Stimulated activated CD4-positive, alpha-beta T cell treated with anti-CD3 and anti-CD28 coated beads, TNF-alpha, amount 100 ng/mL, for 48 hours (primary cell): ENCODE measurements at places on chromosomes 2 and 18.

DNA sequence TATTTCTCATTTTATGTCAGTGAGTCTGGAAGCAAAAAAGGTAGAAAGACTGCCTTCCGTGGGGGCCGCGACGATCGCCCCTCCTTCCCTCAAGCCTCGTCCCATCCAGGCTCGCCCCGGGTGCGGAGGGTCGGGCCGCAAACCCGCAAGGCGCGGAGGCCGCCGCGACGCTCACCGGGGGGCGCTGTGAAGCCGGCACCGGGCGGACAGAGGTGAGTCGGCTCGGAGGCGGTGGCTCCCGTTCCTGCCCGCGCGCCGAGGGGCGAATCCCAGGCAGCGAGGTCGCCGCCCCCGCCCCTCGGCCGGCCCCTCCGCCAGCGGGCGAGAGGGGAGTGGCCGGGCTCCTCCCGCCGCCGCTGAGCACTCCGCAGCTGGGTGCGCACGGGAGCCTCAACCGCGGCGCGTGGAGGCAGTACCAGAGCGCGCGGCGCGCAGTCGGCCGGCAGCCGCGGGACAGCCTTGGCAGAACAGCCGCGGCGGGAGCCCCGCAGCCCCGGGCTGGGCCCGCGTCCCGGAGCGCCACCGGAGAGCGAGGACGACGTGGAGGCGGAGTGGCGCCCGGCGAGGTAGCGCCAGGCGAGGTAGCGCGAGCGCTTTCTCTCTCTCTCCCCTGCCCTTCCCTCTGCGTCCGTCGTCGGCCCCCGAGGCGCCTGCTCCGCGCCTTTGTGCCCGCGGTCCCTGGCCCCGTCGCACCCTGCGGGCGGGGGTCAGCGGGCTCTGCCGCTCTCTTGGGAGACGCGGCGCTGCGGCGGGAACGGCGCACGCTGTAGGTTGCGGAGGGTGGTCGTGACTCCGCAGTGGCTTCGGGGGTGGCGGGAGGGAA is at the start of gene MYO1B:
Gene MYO1B, plus strand, starts transcription at position 359 of the 823 bp plus-strand sequence. CDS start 31,492 bp downstream, outside the sequence.
- peak; percentile 54 for DNase-seq

- DNase-seq, result no peak
Measured at GRCh38 chr2:237330541-237330940, 83.4 kb downstream of the COL6A3 start.

DNA sequence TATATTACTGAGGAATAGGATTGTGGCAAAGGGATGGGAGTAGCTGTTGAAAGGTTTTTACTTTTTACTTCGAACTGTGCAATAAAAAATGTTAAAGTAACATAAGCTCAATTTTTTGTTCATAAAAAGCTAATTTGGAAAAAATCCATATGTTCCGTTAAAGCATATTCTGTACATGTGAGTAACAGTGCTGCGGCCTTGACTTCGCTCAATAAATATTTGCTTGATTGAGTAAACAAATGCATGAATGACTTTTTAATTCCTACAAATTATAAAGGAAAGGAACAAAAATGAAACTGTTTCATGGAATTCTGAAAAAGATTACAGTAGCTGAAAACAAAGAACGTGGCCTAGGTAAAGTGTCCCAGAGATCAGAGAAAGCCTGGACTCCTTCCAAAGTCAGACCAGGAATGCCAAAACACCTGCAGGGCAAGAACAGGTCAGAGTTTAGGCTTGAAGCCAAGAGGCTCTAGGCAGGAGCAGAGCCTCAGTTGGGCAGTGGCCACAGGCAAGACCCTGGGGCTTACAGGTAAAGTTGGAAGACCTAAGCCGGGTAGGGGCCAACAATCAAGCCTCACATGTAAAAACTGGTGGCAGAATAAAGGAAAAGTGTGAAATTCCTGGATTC is 44.3 kb upstream of the FIGN start:
- DNase-seq, result no peak

DNA sequence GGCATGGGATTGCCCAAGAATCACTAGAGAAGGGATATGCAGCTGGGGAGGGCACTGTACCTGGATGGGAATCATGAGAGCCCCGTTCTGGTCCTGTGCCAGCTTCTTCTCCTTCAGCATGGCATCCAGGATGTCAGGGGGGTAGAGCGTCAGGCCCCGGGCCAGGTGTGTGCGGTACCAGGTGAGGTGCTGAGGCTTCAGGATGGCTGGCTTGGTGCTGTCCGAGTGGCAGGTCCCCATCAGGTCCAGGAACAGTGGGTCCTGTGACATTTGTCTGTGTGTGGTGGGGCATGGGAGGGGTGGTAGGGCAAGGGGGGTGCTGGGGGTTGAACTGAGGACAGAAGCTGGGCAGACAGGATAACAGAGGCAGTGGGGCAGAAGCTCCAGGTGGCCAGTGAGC is 13.2 kb downstream of the CFAP65 start:
- no peak for DNase-seq

- DNase-seq, result no peak
Measured at GRCh38 chr2:27929916-27930486, 39.5 kb downstream of the BABAM2 start.

GRCh38 chr2:187593098-187593497 is 38.9 kb upstream of the TFPI start:
- DNase-seq, result no peak

GRCh38 chr2:195473862-195474261 is 183.2 kb upstream of the SLC39A10 start:
- no peak for DNase-seq

DNA sequence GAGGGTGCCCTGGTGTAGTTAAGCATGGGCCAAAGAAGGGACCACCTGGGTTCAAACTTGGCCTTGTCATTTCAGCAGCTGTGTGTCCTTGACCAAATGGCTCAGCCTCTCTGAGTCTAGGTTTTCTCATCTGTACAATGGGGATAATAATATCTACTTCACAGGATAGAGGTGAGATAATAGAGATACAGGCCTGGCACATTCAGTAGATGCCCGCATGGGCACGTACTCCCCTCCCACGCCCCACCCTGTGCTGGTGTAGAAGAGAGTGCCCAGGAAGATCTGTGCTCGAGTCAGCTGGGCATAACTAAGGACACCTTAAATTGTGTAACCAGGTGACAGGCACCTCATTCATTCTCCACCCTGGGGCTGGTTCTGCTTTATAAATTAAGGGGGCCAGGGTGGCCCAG is 8.4 kb upstream of the TMEM185B start:
- no peak for DNase-seq

GRCh38 chr2:201986463-201986735 is 47.3 kb upstream of the FZD7 start:
- no peak for DNase-seq

- DNase-seq, result no peak
Measured at GRCh38 chr2:144774809-144775208, 254.9 kb upstream of the ZEB2 start.

- DNase-seq, result no peak
Measured at GRCh38 chr2:228426502-228427216, 245.2 kb upstream of the SPHKAP start.

GRCh38 chr18:47501946-47502345 is 250.5 kb upstream of the SKOR2 start:
- DNase-seq, result no peak

DNA sequence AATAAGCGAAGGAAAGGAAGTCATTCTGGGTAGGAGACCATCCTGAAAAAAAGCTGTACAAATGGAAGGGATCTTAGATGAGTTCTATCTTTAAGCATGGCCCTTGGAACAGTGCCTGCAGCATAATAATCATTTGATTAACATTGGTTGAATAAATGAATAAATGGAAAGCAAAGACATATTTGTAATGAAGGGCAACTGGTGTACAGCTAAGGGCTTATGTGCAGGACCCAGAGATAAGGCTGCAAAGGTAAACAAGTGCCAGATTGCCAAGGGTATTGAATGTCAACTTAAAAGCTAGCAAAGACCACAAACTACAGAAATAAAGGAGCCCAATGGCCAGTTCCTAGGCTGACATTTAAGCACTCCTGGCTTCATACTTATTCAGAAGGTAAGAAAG is 19.4 kb downstream of the IMMT start:
- no peak for DNase-seq

GRCh38 chr2:37623971-37624900 is 47.2 kb downstream of the CDC42EP3 start:
- DNase-seq, result no peak

DNA sequence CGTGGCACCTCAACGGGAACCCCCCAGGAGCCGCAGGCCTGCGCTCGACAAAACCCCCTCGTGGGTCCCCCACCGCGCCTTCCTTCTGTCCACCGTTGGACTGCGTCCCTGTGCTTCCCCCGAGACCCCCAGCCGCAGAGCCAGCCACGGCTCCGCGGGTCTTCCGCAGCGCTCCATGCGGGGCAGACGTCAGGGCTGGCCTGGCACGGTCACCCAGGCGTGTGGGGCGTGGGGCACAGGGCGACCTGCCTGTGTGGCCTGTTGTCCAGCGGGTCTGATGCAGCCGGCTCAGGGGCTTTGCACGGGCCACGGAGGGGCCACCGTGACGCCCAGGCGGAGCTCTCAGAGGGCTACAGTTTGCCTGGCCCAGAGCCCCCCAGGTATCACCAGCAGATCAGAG is 11.0 kb downstream of the NFATC1 start:
- DNase-seq, result no peak

- DNase-seq, result no peak
Measured at GRCh38 chr18:4130734-4131719, 324.1 kb downstream of the DLGAP1 start.

- DNase-seq, result no peak
Measured at GRCh38 chr2:120958623-120959366, 223.1 kb downstream of the GLI2 start.

GRCh38 chr2:187546762-187547333 is 7.4 kb downstream of the TFPI start:
- no peak for DNase-seq

DNA sequence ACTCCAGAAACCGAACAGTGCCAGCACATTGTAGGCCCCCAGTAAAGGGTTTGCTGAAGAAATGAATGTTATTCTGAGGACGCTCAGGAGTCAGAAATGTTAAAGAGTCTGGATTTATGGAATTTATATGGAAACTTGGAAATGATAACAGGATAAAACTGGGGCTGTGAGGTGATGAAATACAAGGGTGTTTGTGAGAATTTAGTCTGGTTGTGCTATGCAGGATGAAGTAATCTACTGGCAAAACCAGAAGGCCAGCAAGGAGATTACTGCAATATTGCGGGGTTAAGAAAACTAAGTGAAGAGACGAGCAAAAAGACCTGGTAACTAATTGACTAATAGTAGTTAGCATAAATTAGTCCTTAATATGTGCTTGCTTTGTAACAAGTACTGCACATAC is 467.8 kb downstream of the ZEB2 start:
- no peak for DNase-seq

GRCh38 chr2:178666458-178666857 is 140.8 kb downstream of the TTN start:
- no peak for DNase-seq
